ENCODE measurements at places on chromosomes 1 and 21.
A peak's percentile ranks its signal among the peaks of the same experiment; 100 is the strongest.

GRCh38 chr21:37769656-37770055 is 146.6 kb downstream of the KCNJ6 start:
- H3K4me3 ChIP-seq = no peak overlapping the region
- no peaks in the 10 kb centered on the region for H3K4me1 ChIP-seq
- H3K27me3 ChIP-seq = no peaks in the 10 kb centered on the region
- no peak overlapping the region for H3K27ac ChIP-seq
- DNase-seq = no peak
- no peaks in the 10 kb centered on the region for H3K36me3 ChIP-seq

DNA sequence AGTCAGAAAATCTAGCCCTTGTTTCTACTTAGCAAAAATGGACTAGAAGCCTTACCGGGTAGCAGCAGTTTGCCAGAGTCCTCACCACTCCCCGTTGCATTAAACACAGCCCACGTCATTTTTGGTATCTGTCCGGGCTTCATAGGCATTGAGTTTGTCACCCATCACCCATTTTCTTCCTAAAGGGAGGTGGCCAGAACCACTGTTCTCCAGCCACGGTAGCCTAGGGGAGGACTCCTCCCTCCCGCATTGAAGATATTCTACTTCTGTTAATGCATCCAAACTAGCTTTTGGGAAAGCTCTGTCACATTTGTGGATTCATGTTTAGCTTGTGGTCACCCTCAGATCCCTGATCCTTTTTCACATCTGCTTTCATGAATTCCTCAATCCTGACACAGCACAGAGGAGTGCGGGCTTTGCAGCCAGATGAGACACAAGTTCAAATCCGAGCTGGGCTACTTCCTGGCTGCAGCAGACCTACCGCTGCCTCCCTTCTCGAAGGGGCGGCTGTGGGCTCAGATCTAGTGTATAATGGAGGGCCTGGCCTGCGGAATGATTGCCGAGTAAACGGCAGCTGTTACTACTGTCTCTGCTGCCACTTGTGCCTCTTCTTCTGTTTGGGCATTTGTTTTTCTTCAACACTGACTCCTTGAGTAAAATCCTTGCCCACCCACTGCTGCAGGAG is 63.2 kb upstream of the EFHD2 start:
- no peak overlapping the region for H3K27ac ChIP-seq
- H3K4me1 ChIP-seq = no peaks in the 10 kb centered on the region
- H3K36me3 ChIP-seq = no peaks in the 10 kb centered on the region
- H3K4me3 ChIP-seq = no peak overlapping the region
- no peak for DNase-seq
- no peaks in the 10 kb centered on the region for H3K27me3 ChIP-seq

- H3K27ac ChIP-seq = no peak overlapping the region
- no peaks in the 10 kb centered on the region for H3K36me3 ChIP-seq
- DNase-seq = no peak
- H3K4me1 ChIP-seq = no peaks in the 10 kb centered on the region
- no peak overlapping the region for H3K4me3 ChIP-seq
- H3K27me3 ChIP-seq = no peaks in the 10 kb centered on the region
These were observed 286.7 kb downstream of the SRGAP2C start for GRCh38 chr1:121471523-121471922.

DNA sequence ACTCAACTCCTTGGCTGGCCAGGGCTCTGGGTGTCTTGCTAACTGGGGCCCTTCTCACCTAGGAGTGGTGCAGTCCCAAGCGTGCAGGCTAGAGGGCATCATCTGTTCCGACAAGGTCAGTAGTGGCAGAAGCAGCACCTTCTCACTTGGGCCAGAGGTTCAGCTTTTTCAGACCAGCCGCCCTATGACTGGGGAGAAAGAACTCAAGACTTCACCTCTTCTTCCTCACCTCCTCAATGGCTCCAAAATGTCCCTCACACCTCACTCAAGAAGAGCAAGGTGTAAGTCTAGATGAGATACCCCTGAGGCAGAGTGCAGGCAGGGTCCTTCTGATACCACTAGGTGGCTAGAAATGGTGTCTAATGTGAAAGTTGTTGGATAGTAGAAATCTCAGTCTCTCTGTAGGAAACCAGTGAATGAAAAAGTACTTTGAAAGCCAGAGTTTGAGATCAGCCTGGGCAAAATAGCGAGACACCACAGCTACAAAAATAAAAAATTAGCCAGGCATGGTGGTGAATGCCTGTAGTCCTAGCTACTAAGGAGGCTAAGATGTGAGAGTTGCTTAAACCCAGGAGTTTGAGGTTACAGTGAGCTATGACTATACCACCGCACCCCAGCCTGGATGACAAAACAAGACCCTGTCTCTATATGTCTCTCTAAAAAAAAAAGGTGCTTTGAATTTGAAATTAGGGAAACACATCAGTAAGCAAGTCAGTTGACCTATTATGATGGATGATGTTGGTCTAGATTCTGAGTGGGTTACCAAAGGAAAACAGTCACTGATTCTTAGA is 8.6 kb upstream of the IL20 start:
- no peak for DNase-seq
- no peaks in the 10 kb centered on the region for H3K36me3 ChIP-seq
- H3K27ac ChIP-seq = no peak overlapping the region
- no peaks in the 10 kb centered on the region for H3K27me3 ChIP-seq
- H3K4me1 ChIP-seq = no peaks in the 10 kb centered on the region

DNA sequence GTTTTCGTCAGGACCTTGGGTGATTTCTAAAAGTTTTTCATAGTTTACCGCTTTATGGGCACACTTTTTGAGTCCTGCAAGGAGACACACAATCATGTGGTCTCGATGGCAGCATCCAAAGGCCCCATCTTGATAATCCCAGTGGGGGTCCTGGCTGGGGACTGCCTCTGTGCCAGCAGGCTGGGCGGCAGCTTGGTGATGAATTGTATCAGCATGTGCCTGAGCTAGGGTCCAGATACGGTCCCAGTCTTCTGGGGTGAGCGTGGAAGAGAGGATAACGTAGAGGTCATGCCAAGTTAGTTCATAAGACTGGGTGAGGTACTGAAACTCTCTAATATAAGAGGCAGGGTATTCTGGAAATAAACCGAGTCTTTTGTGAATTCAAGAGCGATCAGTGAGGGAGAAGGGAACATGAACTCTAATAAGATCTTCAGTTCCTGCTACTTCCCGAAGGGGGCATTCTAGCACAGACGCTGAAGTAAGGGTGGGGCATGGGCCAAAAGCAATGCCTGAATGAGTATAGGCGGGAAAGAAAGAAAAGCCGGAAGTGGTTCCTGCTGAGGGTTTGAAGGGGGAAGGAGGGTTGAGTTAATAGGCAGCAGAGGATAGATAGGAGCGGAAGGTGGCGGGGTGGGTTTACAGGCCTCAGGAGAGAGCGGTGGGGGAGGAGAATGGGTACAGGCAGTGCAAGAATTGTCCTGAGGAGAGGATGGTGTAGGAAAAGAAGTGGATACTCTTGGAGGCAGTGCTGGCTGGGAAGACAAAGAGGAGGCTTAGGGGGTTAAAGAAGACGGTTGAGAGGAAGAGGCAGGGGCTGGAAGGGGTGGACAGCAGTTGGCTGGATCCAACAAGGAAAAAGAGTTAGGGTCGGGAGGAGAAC is 1.6 kb downstream of the ERVH48-1 start:
- H3K27me3 ChIP-seq = no peaks in the 10 kb centered on the region
- no peaks in the 10 kb centered on the region for H3K4me1 ChIP-seq
- peak; percentile 87 for DNase-seq
- H3K36me3 ChIP-seq = no peaks in the 10 kb centered on the region
- no peak overlapping the region for H3K4me3 ChIP-seq
- no peak overlapping the region for H3K27ac ChIP-seq

DNA sequence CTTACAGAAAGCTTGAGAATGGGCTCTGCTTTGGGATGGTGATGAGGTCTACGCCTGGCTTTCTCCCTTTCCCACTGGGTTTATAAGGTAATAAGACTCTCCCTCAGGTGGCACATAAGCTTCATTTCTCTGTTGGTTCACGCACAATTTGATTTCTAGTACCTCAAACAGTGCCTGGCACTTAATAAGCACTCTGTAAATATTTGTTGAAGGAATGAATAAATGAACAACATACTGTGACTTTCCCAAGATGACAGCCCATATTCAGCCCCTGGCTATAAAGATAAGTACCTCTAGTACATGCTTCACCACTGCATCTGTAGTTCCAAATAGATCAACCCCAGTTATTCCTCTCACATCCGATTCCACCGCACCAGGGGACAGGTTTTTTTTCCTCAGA is 17.8 kb downstream of the COPA start:
- no peak for DNase-seq
- H3K36me3 ChIP-seq = peaks cover 27% of the 10 kb centered on the region
- no peaks in the 10 kb centered on the region for H3K27me3 ChIP-seq
- H3K4me1 ChIP-seq = no peaks in the 10 kb centered on the region
- no peak overlapping the region for H3K27ac ChIP-seq
- no peak overlapping the region for H3K4me3 ChIP-seq

DNA sequence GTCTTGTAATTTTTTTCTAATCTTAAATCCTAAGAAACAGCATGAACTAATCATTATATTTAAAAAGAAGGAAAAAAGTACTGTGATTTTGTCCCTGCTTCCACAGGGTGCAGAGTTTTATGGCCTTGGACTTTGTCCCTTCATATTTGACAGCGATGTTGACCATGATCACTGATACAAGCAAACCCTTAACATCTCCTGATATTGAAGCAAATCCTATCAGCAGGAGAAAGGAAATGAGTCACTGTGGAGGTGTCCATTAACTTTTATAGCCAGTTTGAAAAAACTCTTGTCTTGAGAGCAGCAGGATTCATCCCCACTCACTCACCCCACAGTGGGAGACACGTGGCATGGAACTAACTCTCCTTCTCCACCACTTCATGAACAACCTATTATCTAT is 5.1 kb upstream of the REG4 start:
- no peak overlapping the region for H3K4me3 ChIP-seq
- peak overlapping the region; percentile 69 for H3K27ac ChIP-seq
- no peaks in the 10 kb centered on the region for H3K27me3 ChIP-seq
- peaks cover 3% of the 10 kb centered on the region for H3K4me1 ChIP-seq
- DNase-seq = peak; percentile 73

- DNase-seq = no peak
- H3K27me3 ChIP-seq = no peaks in the 10 kb centered on the region
- H3K4me1 ChIP-seq = no peaks in the 10 kb centered on the region
- no peak overlapping the region for H3K4me3 ChIP-seq
- no peak overlapping the region for H3K27ac ChIP-seq
- H3K36me3 ChIP-seq = no peaks in the 10 kb centered on the region
These were observed 9.1 kb downstream of the CELA2A start for GRCh38 chr1:15465674-15466073.

GRCh38 chr1:116877141-116877818 is 32.4 kb upstream of the PTGFRN start:
- no peak overlapping the region for H3K27ac ChIP-seq
- H3K4me1 ChIP-seq = no peaks in the 10 kb centered on the region
- H3K4me3 ChIP-seq = no peak overlapping the region
- no peaks in the 10 kb centered on the region for H3K36me3 ChIP-seq
- no peaks in the 10 kb centered on the region for H3K27me3 ChIP-seq

DNA sequence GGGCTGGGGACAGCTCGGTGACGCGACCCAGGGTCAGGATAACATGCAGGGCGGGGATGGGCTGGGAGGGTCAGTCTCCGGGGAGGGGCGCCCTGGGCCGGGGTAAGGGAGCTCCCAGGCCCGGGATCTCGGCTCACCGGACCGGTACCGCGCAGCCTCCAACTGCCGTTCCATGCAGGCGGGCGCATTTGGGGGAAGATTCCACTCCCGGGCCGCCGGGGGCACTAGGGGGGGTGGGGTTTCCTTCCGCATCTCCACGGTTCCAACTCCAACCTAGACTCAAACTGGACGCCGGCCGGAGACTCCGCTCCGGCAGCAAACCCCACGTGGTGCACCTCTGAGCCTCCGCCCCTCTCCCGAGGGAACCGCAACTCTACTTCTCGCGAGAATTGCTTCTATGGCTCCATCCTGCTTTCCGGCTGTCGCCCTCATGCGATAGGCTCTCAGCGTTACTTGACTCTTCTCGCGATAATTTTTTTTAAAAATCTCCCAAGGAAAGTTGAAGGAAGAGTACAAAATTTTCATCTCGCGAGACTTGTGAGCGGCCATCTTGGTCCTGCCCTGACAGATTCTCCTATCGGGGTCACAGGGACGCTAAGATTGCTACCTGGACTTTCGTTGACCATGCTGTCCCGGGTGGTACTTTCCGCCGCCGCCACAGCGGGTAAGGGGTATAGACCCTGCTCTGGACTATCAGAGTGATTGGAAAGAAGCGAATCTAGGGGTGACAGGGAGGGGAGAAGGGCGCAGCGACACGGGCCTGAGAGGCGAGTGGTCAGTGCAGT is at the start of the genes ATP5PB and WDR77:
ATP5PB (plus strand) TSS at position 547 of the 785 bp plus-strand sequence; CDS start at position 625, 78 bp downstream.
WDR77 (minus strand) TSS at position 339 of the 785 bp plus-strand sequence; CDS start at position 252, 87 bp downstream.
- peak within 1 kb of the TSS; percentile 68 for H3K27ac ChIP-seq
- peak within 1 kb of the TSS; percentile 63 for H3K4me3 ChIP-seq
- H3K4me1 ChIP-seq = no peaks in the 10 kb centered on the region
- H3K36me3 ChIP-seq = no peaks in the 10 kb centered on the region
- DNase-seq = peak; percentile 96

DNA sequence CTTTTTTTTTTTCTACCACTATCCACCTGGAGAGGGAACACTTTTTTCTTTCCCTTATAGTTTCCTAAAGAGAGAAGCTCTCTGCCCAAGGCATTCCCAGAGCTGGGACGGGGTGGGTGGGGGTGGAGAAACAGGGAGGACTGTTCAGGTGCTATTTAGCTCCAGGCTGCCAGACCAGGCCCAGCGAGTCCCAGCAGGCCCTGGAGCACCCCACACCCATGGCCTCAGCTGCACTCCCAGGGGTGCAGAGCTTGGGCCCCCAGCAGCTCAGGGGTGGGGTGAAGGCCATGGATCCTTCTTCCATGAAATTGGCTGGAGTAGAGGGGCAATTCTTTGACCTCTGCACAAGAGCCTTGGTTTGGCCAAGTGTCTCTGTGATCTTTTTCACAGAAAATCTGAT is 4.1 kb downstream of the ETV3L start:
- no peaks in the 10 kb centered on the region for H3K27me3 ChIP-seq
- H3K36me3 ChIP-seq = no peaks in the 10 kb centered on the region
- H3K4me1 ChIP-seq = no peaks in the 10 kb centered on the region

- no peak for DNase-seq
- H3K27me3 ChIP-seq = no peaks in the 10 kb centered on the region
- no peak overlapping the region for H3K4me3 ChIP-seq
- no peaks in the 10 kb centered on the region for H3K4me1 ChIP-seq
- H3K36me3 ChIP-seq = no peaks in the 10 kb centered on the region
- H3K27ac ChIP-seq = no peak overlapping the region
These were observed 30.6 kb downstream of the HFM1 start for GRCh38 chr1:91374086-91374485.

DNA sequence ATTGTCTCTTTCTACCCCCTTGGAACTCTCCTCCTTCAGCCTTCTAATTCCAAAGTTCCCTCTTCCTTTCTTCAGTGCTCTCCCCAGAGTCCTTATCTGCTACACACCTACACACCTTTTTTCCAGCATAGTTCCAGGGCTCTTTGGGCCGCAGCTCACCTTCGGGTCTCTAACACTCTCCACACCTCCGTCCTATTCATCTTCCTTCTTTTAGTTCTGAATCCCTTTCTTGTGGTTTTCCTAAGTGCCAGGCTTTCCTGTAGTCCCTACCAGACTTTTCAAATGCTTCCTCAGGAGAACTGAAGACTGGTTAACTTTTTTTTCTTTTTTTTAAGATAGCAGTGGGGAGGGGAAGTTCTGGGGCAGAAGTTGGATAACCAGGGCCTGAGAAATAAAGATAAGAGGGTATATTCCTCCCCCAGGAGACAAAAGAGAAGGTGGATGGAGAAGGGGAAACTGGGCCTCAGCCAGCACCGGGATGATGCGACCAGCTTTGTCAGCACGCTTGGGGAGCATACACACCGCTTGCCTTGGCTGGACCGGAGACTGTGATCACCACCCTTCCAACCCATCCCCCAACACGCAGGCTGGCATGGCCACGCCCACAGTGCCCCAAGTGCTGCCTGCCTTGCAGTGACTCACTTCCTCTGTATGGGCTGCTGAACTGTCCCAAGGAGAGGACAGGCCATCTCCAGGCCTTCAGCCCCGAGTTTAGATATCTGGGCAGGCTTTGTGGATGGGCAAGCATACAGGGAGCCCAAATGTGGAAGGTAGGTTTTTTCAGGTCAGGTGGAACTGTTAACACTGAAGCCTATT is 2.5 kb upstream of the CERS2 start:
- no peaks in the 10 kb centered on the region for H3K36me3 ChIP-seq
- H3K27me3 ChIP-seq = no peaks in the 10 kb centered on the region
- H3K4me3 ChIP-seq = no peak overlapping the region
